ENCODE measurements at places on chromosomes 2 and 18.

GRCh38 chr2:218859988-218860831, 605 bp downstream of the WNT6 start:
- DNase-seq, result no peak

DNA sequence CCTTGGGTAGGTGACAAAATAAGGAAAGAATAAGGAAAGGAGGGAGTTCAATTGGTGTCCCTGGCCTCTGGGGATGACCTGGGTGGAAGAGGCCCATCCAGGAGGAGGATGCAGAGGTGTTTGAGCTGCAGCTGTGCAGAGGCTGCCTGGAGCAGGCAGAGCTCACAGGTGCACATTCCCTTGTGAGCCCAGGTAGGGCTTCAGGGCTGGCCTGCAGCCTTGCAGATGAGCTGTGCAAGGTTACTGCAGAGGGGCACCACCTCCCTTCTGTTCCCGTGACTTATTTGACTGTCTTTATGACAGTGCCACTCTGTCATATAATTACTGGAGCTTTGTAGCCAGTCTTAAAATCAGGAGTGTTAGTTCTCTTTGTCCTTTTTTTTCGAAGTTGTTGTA, 263.2 kb upstream of the HS6ST1 start:
- no peak for DNase-seq

DNA sequence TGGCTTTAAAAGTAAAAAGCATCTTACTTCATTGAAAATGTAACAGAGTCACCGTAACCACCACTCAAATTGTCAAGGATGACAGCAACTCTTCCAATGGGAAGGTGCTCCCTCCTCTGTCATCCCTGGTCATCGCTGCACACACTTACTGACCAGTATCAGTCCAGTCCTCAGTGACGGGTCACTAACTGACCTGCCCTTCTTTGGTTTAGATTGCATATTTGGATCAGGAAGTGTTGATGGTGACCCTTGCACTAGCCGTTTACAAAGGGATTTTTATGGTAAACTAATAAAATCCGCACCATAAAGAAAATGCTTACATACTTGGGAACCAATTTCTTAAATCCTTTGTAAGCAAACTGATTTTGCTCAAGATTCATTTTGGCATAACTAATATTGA, 141.9 kb upstream of the ACAA2 start:
- no peak for DNase-seq

- DNase-seq, result no peak
Observed at GRCh38 chr2:1504311-1504750, 91.1 kb downstream of the TPO start.

DNA sequence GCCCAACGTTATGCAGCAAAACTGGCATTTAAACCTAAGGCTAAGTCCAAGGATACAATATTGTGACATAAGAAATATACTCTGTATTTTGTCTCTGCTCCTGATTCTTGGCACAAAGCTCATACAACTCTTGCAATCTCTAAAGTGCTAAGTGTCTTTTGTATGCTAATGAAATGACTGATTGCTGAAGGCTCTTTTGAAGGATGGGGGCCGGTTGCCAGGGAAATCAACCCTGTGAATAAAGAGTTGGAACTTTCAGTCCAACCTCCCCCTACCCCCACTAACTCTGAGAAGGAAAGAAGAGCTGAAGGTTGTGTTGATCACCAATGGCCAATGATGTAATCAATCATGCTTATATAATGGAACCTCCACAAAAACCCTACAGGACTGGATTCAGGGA, 40.3 kb downstream of the SESTD1 start:
- DNase-seq, result no peak

GRCh38 chr2:173397539-173397938, 42.9 kb downstream of the CDCA7 start:
- DNase-seq, result no peak

GRCh38 chr18:78611869-78612268, 367.7 kb upstream of the SALL3 start:
- DNase-seq, result no peak

DNA sequence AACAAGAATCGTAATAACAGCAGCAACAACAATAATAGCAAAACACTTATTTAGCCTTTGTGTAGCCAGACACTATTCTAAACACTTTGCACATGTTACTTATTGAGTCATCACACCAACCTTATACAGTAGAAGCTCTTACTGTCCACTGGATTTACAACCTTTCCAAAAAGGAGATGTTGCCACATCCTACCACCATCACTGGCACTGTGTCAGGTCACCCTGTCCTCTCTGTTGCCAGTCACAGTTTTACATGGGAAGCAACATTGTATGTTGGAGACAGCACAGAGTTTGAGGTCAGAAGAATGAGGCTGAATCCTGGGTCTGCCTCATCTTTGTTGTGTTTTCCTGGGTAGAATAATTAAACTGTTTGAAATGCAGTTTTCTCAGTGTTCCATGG, 201.4 kb upstream of the EPAS1 start:
- DNase-seq, result no peak

DNA sequence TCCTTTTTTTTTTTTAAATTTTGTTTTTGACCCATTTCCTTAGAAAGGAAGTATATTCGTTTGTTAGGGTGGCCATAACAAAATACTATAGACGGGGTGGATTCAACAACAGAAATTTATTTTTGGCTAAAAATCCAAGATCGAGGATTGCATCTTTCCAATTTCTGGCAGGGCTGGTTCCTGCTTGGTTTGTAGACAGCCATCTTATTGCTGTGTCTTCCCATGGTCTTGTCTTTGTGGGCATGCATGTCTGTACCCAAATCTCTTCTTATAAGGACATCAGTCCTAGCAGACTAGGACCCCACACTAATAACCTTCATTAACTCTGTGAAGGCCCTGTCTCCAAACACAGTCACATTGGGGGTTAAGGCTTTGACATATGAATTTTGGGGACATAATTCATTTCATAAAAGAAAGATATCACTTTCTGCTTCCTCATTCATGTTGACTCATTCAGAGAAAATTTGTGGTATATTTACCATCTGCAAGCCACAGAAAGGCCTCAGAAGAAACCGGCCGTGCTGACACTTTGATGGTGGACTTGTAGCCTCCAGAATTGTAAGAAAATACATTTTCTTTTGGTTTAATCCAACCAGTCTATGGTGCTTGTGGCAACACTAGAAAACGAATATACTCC, 262.1 kb downstream of the LPIN1 start:
- DNase-seq, result no peak

- no peak for DNase-seq
Observed at GRCh38 chr2:204686406-204686805, 141.1 kb downstream of the PARD3B start.

Data from MM.1S (cell line).